Right cardiac atrium (tissue), 5 donors: ENCODE measurements at places on chromosomes 12 and 14.

DNA sequence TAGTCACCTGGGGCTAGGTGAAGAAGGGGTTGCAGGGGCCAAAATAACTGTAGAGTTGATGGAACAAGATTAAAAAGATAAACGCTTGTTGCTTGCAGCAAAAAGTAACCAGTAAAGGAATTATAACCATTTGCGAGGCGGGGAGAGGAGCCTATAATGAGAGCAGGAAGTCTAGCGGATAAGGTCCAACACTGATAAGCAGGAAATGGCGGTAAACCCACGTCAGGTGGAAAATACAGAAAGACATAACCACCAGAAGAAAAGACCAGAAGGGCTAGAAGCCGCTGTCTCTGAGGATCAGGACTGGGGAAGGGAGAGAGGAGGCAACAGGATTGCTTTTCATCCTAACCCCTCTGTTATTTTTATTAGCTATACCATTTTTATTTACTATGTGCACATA, 303.3 kb downstream of the DPF3 start:
- no peak for DNase-seq

- DNase-seq = no peak
Observed at GRCh38 chr12:105569886-105570285, 239.4 kb downstream of the C12orf75 start.

DNA sequence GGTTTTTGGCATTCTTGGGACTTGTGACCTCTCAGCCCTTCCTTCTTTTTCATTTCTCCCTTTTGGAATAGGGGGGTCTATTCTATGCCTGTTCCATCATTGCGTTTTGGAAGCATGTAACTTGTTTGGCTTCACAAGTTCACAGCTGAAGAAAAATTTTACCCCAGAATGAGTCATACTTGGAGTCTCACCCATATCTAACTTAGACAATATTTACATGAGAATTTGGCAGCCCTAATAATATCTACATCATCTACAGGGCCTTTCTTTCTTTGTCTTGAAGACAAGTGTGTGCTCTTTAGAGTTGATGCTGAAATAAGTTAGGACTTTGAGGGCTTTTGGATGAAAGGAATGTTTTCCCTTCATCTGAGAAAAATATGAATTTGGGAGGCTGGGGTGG, 1312.9 kb upstream of the FLRT2 start:
- DNase-seq = no peak

DNA sequence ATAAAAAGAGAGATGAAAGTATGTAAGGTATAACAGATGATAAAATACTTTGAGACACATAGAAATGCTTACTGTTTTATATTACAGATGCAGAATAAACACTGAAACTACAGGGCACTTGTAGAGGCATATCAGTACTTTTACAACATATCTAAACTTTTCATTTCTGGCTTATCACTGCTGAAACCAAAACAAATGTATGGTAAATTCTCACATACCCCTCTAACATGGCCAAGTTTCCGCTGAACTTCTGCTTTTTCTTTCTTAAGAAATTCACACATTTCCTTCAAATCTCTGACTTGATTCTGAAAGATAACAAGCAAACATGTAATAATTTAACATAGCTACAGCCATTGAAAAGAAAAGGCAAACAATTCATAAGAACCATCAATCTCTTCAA, 33.3 kb upstream of the C12orf50 start:
- no peak for DNase-seq

DNA sequence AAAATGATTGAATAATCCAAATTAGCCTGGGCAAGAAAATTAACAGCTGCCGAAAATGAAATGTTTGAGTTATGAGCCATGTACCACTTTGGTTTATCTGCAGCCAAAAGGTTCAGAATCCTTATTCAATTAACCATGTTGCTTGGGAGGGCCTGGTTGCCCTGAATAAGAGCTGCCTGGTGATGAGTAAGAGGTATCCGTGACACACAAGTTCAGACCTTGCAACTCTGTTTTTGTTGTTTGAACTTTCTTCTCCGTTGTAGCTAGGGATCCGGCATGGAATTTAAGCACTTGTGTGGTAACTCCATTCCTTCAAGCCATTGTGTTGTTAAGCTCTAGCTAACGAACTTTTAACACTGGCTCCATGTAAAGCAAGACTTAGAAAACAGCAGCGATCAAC, 35.7 kb downstream of the FOXA1 start:
- DNase-seq = no peak

GRCh38 chr12:98489176-98489575, 26.2 kb upstream of the TMPO start:
- no peak for DNase-seq

GRCh38 chr12:68984796-68985573, 52.0 kb upstream of the CPM start:
- no peak for DNase-seq

DNA sequence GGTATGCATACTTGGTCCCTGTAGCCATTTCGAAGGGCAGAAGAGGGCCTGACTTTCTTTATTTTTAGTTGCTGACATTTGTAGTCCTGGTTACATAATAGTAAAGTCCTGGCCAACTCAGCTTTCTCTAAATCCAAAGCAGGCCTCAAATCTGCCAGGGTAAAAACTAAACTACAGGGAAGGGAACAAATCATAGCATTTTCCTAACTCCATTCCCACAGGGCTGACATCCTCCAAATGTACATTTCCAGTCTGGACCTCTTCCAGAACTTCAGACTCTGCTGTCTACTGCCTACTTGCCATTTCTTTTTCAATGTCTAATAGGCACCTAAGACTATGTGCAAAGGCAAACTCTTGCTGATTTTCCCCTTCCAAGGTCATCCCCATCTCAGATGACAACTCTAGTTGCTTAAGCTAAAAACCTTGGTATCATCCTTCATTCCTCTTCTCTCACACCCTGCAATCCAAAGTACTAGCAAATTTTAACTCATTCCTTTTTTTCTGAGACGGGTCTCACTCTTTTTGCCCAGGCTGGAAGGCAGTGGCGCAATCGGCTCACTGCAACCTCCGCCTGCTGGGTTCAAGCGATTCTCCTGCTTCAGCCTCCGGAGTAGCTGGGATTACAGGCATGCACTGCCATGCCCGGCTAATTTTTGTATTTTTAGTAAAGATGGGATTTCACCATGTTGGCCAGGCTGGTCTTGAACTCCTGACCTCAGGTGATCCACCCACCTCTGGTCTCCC, 2.0 kb downstream of the DDIT3 start:
- DNase-seq = no peak

GRCh38 chr12:8709124-8709830, 11.5 kb downstream of the RIMKLB start:
- no peak for DNase-seq

DNA sequence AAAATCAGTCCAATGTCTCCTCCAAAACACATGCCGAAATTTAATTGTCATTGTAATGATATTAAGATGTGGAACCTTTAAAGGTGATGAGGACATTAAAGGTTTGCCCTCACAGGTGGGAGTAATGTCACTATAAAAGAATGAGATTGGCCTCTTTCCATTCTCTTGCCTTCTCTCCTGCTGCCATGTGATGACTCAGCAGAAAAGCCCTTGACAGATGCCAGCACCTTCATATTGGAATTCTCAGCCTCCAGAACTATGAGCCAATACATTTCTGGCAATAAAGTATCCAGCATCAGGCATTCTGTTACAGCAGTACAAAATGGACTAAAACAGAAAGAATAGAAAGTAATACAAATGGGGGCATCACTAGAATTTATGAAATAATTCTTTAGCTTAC, 609.7 kb downstream of the SLC16A7 start:
- DNase-seq = no peak

- no peak for DNase-seq
Observed at GRCh38 chr12:67752226-67752732, 103.7 kb downstream of the DYRK2 start.

GRCh38 chr12:15996254-15996653, 85.1 kb downstream of the DERA start:
- no peak for DNase-seq

- no peak for DNase-seq
Observed at GRCh38 chr14:69985463-69985862, 106.2 kb downstream of the SMOC1 start.

DNA sequence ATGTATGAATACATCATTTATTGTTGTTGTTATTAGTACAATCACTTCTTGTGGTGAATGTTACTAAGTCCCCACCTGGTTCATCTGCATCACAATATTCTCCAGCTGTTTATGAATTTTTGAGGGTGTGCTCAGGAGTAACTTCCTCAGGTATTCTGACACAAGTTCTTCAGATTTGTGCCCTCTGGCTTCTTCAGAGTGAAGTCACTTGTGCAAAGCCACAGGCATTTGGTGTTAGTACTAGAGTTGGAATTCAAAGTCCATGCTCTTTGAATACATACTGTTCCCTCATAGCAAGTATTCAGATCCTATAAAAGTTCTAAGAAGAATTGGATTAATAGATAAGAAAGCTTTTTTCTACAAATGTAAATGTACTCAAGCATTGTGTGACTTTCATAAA, 150.3 kb upstream of the AVPR1A start:
- DNase-seq = no peak

DNA sequence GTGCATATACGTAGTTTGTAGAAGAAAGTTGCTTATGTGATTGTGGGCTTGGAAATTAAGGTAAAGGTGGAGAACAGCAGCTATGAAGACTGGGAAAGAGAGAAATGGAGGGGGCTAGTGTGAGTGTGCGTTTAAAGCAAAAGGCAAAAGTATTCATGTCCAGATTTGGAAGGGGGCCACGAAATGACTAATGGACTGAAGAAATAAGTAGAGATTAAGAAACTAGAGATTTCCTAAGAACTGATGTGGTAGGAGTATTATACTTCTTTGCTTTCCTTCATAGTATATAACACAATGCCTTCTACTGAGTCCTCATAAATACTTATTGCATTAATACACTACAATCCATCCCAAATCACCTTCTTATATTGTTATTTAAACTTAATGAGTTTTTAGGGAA, 298.6 kb upstream of the NOVA1 start:
- DNase-seq = no peak

DNA sequence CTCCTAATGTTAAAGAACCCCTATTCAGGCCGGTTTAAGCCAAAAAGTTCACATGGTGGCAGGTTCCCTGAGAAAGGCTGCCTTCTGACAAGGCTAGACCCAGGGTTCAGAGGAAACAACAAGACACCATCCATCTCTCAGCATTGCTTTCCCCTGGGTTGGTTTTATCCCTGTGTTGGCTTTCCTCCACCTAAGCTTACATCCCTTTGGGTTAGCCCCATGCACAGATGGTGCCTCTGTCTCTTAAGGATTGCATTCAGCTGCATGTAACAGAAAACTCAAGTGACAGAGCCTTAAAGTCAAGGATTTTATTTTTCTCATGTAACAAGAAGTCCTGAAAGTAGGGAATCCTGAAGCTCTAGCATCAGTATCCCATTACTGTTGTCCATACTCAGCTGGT, 42.8 kb upstream of the RIN3 start:
- no peak for DNase-seq

- DNase-seq = no peak
Observed at GRCh38 chr12:76010732-76011458, 20.7 kb downstream of the PHLDA1 start.

DNA sequence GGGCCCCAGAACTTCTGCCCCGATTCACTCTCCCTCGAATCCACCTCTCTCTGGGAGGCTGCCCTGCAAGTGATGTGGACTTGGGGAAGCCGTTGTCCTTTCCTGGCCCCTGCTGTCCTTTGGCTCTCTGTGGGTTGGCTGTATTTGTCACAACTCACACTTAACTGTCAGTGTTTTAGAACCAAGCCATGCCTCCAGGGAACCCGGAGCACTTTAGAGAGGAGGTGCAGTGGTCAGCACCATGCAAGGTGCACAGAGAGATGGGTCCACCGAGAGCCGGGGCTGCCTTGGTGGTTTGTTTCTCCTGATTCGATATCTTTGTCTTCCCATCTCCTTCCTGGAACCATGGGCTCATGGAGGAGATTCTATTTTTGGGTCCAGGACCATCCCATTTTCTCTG, 129.5 kb upstream of the RTL1 start:
- DNase-seq = no peak

- DNase-seq = no peak
Observed at GRCh38 chr14:27389402-27389801, 791.6 kb upstream of the NOVA1 start.

DNA sequence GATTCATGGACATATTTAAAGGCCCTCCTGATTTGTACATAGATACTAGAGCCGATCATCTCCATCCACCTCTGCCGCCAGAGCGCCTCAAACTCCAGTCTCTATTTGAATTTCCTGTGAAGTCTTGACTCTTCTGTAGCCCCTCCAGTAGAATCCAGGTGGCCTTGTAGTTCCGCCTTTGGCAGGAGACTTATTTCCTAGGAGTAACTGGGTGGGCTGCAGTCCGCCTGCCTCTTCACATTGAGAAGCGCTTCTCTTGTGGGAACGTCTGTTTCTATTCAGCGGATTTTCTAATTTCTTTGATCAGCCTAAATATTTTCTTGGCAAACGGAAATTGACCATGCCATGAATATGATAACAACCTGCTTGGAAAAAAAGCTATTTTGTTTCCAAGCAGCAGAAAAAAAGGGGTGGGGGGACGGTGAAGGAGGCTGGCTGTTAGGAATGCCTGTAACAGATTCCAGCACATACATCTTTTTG, 9.0 kb upstream of the SIX1 start:
- DNase-seq = no peak

DNA sequence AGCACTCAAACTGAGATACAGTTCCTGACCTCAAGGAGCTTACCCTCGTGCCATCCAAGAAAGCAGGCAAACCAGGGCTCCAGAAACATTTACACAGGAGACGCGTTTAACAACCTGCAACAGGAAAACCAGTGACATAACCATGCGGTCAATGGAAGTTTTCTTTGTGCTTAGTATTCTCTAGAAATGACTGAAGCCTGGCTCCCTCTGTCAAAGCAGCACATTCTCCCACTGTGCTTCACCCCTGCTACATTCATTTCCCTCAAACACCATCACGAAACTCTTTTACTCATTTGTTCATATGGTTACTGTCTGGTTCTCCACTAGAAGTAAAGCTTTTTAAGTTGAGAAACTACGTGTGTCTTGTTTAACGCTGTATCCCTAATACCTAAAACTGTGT, 161.3 kb upstream of the CCND2 start:
- no peak for DNase-seq

DNA sequence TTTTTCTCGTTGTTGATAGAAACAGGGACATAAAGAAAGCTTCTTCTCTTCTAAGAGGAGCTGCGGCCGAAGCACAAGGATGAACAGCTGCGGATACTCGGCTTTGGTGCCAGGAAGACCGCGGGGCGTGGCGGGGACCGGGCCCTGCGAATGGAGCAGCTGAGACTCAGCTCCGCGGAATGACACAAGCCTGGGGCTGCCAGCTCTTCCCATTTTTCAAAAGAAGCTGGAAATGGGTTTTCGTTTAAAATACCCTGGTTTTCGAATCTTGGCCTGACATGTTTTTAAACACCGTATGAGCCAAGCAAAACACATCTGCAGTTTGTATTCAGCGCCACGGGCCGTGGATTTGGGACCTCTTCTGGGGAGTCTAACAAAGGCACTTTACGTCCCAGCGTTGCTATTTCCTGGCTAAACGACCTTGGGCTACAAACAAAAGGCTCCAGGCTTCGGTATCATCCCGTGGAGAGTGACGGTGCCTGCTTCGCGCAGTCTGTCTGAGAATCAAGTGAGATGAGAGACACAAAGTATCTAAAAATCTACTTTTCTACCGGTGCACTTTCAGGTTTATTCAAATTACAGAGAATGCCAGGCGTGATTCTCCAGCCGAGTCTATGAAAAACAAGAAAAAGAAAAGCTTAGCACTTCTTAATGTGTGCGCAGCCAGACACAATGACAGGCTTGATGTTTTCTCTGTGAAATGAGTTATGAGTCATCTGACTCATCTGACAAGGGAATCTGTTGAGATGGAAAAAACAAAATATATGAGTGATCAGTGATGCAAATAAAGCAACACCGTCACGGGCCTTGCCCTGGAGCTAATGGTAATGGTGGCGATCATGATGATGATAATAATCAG, 114.0 kb upstream of the TMEM132D start:
- no peak for DNase-seq
